ELR (cell line): ENCODE measurements at places on chromosomes 1 and 21.
A peak's percentile ranks its signal among the peaks of the same experiment; 100 is the strongest.

DNA sequence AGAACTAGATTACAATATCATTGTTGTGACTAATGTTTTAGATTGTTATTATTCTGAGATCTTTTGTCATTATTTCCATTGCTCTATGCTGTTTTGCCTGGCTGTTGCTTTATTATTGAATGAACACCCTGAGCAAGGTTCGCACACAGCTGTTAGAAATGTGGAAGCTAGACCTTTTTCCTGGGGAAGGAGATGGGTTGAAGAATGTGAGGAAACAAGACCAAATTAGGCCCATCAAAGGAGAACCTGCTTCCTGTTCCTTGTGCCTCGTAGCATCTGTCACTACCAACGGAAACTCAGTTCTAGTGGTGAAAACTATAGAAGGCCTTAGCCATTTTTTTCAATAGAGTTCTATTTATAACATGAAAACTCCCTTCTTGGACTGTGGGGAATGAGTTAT lies 68.7 kb downstream of the RGL1 start:
- DNase-seq: no peak

GRCh38 chr21:26412885-26413284 lies 160.2 kb downstream of the CYYR1 start:
- DNase-seq: no peak

GRCh38 chr1:65504263-65504662 lies 83.8 kb downstream of the LEPR start:
- DNase-seq: no peak

DNA sequence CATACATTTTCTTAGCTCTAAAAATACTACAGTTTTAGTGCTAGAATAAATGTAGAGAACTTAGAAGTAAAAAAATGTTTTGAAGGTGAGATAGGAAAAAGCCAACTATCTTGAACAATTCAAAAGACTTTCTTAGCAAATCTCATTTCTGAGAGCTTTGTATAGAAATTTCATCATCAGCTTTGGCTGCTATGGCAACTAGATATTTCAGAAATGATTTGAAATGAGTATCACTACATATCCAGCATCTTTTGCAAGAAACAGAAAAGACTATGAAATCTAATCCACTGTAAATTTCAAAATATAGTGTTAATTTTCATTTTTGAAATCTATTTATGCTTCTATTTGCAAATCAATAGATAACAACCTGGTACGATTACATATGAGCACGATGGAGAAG lies 57.7 kb downstream of the RGS7 start:
- DNase-seq: no peak

GRCh38 chr1:150165622-150166612 lies 16.2 kb downstream of the PLEKHO1 start:
- DNase-seq: peak; percentile 66
